Fibroblast of upper back skin (primary cell): ENCODE measurements at places on chromosomes 2 and 18.
A peak's percentile ranks its signal among the peaks of the same experiment; 100 is the strongest.

DNA sequence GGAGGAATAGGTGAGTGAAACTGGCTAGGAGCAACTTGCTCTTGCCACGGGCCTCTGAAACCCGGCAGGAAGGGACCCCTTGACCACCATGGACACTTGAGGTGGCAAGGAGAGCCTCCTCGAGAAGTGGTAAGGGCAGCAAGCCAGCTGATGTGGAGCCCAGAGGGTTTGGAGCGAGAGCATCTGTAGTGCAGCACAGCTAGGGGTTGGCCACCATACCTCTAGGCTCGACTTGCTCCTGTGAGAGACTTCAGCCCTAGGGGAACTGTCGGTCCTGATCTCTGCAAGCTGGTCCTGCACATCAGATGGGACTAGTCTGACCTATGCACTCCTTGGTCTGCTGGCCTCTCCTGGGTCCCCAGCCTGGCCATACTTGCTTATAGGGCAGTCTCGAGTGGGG lies 158.4 kb downstream of the CCDC178 start:
- no peak for DNase-seq

GRCh38 chr18:72652990-72653593 lies 109.0 kb upstream of the CBLN2 start:
- no peak for DNase-seq

GRCh38 chr18:62089174-62089573 lies 97.7 kb downstream of the PIGN start:
- no peak for DNase-seq

GRCh38 chr2:158102446-158102845 lies 770 bp downstream of the UPP2 start:
- DNase-seq: peak; percentile 56

DNA sequence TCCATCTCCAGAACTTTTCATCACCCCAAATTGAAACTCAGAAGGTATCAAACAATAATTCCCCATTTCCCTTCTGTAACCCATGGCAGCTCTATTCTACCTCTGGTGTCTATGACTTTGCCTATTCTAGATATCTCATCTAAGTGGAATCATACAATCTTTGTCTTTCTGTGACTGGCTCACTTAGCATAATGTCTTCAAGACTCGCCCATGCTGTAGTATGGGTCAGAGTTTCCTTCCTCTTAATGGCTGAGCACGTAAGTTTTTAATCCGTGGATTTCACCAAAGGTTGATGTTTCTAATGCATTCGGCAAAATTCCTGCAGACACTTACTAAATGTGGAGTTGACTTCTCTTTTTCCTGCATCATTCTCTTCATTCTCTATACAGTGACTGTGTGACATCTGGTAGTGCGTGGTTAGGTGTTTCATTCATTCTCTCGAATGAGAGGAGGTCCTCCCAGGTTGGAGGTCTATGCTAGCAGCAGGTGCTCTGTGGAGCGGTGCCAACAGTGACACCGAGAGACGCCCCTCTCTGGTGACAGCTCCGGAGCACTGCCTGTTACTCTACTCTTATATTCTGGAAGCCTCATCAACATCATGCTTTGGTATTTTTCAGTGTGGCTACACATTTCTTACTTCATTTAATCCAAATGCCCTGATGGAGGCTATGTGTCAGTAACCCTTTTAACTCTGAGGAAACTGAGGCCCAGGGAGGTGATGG lies 50.1 kb downstream of the ATOH8 start:
- DNase-seq: no peak

DNA sequence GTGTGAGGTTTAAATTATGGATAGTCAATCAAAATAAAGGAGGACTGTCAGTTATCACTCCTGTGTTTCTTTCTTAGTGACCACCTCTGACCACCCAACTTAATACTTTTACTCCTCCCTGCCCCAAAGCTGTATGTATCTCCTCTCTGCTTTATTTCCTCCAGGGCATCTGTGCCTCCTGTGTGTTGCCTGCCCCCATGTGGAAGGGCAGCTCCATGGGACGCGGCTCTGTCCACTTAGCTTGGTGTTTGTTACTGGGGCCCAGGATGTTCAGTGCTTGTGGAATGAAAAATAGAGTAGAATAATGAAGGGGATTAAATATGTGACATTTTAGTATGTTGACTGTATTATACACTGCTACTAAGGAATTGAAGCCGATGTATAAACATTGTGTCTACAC lies 9.8 kb downstream of the ACP1 start:
- DNase-seq: no peak

- no peak for DNase-seq
Measured at GRCh38 chr2:479490-480176, 191.7 kb upstream of the ALKAL2 start.

DNA sequence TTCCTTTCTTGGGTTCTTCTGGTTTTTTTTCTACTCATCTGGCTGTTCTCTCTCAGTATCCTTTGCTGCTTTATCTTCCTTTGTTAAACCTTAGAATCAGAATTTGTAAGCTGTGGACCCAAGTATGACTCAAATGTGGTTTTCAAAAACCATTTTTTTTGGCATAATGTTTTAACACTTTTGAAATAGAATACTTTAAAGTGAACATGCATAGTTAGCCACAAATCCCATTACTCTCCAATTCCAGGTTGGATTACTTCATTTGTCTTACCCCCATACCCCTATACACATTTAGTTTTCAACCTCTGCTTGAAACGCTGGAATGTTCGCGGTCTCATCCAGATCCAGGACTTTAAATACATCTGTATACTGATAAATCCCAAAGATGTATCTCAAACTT lies 29.1 kb downstream of the ALMS1 start:
- DNase-seq: peak; percentile 77

DNA sequence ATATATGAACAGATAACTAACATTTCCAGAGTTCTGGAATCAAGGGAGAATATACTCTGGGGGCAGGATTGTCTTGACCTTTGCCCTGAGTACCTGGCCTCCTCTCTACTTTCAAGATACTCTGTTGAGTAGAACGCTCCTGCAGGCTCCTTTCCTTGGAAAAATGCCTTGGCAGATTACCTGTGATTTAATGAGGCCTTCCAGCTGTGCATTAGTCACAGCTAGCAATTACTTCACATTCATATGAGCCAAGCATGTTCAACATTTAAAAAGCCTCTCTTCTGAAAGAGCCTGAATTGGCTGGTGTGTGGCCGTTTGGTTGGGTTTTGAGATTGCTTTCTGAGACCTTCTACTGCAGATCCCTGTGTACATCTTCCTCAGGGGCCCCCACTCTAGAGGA lies 142.2 kb downstream of the PLCL1 start:
- DNase-seq: peak; percentile 45

- no peak for DNase-seq
Measured at GRCh38 chr18:46013484-46014189, 46.5 kb upstream of the EPG5 start.

- DNase-seq: no peak
Measured at GRCh38 chr2:10398496-10398895, 49.6 kb downstream of the ODC1 start.

DNA sequence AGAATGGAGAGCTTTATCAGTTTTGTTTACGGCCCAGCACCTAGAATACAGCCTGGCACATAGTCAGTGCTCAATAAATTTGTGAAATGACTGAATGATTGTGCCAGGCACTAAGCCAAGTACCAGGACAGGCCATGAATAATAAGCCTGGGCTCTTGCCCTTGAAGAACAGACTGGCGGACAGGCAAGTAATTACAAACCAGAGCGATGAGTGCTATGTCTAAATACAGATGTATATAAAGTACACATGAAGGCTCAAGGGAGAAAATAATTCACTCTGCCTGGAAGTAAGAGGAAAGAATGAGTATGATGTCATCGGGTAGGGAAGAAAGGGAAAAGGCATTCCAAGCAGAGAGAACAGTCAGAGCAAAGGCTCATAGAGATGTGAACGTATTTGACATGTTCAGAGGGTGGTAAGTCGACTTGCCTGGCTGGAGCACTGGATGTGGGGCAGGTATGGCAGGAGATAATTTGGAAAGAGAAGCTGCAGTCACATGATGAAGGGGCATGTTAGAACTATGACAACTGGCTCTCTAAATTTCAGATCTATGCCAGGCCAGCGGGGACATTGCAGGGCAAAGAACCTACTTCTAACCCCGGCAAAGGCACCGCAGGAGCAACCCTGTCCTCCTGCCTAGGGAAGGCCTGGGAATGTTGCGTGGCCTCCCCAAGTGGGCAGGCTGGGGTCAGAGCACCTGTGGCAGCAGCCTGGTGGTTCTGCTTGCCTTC lies 119.1 kb upstream of the STPG4 start:
- DNase-seq: peak; percentile 93

DNA sequence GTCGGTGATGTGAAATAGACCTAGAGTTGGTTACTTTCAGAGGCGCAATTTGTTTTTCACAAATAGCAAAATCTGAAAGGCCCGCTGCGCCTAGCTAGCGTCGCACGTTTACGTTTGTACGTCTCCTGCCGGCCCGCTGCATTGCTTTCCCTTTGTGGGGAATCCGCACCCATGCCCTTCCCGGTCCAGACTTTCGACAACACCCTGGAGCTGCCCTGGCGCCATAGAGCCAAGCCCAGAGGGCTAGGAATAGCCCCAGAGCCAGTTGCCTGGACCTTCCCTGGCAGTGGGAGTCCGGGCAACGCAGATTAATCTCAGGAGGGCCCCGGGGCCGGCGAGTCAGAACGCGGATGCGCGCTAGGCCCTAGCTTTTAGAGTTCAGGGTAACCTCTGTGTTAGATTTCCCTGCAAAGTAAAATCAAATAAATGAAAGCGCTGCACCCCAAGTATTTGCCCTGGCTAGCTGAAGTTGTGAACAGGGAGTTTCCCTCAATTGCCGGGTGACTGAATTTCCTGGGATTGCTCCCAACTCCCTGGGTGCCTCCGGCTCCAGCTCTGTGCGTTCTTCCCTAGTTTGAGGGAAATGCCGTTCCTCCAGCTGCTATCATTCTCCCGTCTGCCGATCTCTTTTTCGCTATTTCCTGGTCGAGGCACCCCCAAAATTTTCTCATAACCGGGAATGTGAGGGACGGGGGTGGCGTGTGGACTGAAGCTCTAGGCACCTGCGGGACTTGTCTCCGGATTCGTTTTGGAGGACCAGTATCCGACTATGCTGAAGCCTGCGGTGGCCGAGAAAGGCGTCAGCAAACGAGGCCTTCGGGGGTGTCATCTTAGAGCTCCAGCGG lies 1.2 kb upstream of the EN1 start:
- DNase-seq: peak; percentile 42

GRCh38 chr2:174117951-174118930 lies 130.1 kb downstream of the OLA1 start:
- peak; percentile 85 for DNase-seq

- DNase-seq: peak; percentile 54
Measured at GRCh38 chr2:191081411-191082155, 67.6 kb upstream of the STAT1 start.

DNA sequence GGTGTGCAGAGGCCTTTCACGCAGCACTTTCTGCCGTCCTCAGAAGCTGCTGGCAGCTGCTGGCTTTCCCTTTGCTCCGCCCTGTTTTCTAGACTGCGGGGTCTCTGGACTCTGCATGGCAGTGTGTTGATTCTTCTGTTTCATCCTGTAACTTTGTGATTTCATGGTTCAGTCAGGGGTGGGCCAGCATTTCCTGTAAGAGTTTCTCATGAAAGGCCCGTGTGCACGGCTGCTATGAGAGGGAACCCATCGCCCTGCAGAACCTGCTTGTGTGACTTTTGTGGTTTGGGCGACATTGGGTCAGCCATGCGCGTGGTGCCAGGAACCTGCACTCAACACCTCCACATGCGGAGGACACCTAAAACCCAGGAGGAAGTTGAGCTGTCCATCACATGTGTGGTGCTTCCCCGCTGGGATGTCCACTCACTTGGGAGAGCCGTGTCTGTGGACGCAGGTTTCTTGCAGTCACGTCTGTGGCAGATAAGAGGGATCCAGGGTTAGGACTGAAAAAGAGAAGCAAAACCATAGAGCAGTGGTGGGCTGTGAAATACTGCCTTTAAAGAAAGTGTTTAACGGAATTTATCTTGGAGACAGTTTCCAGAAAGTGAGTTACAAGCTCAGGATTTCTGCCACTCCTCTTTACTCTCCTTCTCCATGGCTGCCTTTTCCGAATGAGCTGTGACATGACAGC lies 167.3 kb upstream of the ALKAL2 start:
- DNase-seq: no peak

DNA sequence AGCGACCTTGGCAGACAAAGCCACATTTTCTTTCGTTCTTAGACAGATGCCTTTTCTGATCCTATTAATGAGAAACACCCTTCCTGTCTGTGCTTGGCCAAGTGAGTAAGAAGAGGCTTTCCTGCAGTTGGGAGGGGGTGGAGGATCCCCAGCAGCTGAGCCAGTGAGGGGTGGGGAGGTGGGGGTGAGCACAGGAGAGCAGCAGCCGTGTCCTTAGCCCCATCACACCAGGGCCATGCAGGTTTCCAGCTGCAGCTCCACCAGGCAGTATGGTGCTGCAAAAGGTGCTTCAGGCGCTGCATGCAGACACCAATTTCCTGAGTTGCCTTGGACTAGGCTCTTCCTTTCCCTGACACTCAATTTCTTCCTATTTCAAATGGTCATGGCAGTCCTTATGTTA lies 123.3 kb upstream of the SIX2 start:
- DNase-seq: no peak

GRCh38 chr2:235737396-235737795 lies 243.6 kb downstream of the AGAP1 start:
- DNase-seq: no peak

DNA sequence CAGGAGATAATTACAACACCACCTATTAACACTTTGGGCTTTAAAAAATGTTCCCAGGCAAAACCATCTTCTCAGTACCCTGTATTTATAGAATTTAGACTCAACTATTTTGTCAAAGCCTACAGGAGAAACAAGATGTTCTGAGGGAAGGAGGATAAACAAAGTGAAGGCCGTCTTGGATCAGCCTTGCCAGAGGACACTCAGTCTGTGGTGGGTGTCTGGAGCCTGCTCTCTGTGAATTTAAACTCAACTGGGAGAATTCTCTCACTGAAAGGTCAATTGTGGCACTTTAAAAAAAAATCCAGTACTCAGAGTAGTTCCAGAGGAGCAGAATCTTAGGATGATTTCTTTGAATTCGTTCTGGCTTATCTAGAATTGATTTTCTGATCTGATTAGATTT lies 28.4 kb upstream of the SLC1A4 start:
- no peak for DNase-seq

DNA sequence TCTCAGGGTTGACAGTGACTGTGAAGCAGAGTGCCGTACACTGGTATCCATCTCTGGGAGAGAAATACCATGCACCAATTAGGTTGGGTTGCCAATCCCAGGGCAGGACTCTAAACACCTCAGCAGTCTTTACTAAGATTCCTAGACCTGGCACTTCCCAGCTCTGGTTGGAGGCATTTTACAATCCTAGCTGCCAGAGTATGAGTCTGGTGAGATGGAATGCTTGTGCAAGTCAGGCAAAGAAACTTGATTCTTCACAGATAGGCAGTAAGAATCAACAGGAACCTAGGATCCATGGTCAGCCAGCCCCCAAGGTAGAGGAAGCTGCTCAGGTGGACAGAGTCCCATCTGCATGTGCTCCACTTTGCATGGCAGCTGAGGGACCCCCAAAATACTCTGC lies 6.0 kb upstream of the UGT1A5 start:
- peak; percentile 12 for DNase-seq

- DNase-seq: no peak
Measured at GRCh38 chr2:68414876-68415275, 49.8 kb downstream of the PLEK start.
